ENCODE measurements at places on chromosomes 11 and 22.
A peak's percentile ranks its signal among the peaks of the same experiment; 100 is the strongest.

DNA sequence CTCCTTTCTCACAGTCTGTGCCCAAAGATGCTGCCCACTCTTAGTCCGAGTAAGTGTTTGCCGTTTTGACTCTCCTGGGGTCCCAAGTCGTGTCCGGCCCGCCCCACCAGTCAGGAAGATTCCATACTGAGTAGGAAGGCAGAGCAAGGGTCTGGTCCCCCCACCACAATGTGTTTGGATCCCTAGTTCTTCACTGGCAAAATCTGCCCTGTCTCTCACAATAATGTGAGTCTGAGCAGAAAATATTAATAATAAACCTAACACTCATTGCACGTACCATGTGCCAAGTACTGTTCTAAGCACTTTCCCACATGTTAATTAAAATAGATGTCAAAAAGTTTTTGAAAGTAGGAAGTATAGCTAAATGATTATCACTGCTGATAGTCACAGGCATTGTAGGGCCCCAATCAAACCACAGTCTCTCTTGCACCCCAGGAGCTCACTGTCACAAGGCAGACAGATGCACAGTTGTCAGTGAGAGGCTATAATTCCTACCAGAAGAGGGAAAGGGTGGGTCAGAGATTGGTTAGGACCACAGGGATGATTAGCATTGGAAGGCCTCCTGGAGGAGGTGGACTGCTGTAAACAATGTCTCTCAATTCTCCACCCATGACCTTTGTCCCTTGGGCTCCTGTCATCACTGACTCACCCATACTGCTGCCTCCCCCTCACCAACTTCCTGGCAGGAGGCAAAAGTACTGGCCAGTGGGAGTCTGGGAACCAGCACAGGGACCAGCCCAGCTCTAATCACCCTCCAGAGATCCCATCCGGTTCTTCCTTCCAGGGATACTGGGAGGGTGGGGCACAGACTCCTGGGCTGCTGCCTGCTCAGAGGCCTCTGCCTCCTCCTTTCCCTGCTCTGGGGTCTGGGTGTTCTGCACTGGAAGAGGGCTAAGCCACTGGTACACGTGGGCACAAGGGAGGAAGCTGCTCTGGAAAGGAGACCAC lies 1.0 kb upstream of the POLD4 start:
- DNase-seq, result peak; percentile 99

DNA sequence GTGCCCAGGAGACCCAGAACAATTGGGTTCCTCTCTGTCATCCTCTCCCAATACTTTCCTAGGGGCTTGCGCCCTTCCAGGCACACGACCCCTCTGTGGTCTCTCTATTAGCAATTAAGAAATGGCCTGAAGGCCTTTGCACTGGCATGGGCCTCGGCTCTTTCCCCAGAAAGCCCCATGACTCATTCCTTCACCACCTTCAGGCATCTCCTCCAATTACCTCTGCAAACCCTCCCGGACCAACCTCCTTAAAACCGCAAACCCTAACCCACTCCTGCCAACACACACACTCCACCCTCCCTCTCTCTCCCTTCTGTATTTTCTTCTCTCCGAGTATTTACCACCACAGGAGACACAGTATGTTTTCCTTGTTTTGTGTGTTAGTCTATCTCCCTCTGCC lies 36.7 kb downstream of the LARGE1 start:
- DNase-seq, result no peak

DNA sequence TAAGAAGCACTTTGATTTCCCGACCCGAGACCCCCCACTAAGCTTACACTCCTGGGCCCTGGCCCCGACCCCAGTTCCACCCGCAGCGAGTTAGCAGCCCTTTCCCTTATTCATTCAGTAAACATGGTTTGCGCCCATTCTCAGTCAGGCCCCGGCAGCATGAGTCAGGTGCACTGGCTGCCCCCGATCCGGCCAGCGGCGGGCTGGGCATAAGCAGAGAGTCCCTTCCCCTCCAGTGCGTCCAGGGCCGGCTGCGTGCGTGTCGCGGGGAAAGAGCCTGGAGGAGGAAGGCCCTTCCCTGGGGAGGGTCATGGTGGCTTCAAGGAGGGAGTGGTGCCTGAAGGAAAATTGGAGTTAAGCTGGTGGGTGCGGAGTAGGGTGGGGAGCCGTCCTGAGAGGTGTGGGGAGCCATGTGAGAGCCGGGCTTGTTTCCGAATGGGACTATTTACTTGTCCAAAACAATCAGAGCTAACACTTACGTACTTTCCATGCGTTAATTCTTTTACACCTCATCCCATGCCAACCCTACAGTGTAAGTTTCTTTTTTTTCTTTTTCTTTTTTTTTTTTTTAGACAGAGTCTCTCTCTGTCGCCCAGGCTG lies 657 bp downstream of the IGHMBP2 start:
- peak; percentile 21 for DNase-seq

- no peak for DNase-seq
These were observed 194.9 kb downstream of the SWAP70 start for GRCh38 chr11:9858822-9859221.

DNA sequence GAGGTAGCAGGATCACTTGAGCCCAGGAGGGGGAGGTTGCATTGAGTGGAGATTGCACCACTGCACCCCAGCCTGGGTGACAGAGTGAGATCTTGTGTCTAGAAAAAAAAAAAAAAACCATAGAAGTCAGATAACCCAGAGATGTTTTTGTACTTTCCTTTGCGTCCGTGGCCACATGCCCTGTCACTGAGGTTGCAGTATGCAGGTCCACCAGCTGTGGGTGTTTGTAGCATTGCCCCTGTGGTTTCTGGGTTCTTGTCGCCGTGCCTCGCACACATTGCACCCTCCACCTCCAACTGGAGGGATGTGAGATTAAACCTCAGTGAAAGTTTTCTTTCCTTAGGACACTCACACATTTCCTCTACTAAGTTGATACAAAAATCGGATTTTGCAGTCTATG lies 70.3 kb downstream of the TNRC6B start:
- no peak for DNase-seq

- no peak for DNase-seq
These were observed 33.3 kb upstream of the CACNG2 start for GRCh38 chr22:36736701-36737320.

Measured in amniotic epithelial cell (primary cell).